ENCODE measurements at places on chromosomes 6 and 20. TPM values are rescaled to one million over a fixed set of nuclear protein-coding genes. Genes with fewer than 3 reads are reported as not detected.
A peak's percentile ranks its signal among the peaks of the same experiment; 100 is the strongest.

Gene NEU1
- total RNA-seq = 65.7 TPM

DNA sequence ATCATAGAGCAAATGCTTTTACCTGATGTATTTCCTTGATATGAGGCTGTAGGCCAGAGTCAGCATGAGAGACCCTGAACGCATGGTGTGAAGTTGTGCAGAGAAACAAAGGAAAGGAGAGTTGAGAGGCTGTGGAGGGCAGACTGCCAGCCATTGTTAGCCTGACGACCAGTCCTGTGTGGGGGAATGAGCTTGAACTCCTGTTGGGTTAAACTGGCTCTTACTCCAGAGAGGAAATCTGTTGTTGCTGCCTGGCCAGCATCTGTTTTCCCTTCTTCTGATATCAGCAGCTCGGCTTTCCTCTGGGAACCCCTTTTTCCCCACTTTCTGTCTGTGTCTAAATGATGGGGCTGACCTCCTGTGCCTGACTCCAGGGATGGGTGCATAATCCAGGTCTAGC is 158.2 kb upstream of the ZFP64 start:
- DNase-seq = no peak

GRCh38 chr6:56839533-56840183 is 115.2 kb upstream of the BEND6 start:
- no peak for DNase-seq

GRCh38 chr6:125201961-125202729 is 48.6 kb downstream of the TPD52L1 start:
- peak; percentile 60 for DNase-seq

Gene IYD
- total RNA-seq = 7.5 TPM

Gene KIF25
- total RNA-seq = 0.41 TPM

DNA sequence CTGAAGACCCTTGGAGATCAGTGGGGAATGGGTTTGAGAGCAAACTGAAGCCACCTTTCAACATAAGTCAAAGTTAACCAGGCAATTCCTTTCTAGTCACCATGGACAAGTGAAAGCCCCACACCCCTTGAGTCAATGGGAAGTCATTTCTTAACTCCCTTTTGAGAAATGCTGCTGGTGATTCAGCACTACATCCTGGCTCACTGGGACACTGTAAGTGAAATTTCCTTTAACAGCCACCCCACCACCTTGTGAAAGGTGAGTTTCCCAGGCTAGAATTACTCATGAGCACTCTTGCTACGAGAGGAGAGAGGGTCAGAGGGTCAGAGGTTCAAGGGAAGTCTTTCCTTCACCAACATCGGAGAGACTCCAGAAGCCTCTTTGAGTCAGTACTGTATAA is 93.3 kb upstream of the MARCKS start:
- no peak for DNase-seq

Gene ZNF217
- 79.8 TPM for total RNA-seq

DNA sequence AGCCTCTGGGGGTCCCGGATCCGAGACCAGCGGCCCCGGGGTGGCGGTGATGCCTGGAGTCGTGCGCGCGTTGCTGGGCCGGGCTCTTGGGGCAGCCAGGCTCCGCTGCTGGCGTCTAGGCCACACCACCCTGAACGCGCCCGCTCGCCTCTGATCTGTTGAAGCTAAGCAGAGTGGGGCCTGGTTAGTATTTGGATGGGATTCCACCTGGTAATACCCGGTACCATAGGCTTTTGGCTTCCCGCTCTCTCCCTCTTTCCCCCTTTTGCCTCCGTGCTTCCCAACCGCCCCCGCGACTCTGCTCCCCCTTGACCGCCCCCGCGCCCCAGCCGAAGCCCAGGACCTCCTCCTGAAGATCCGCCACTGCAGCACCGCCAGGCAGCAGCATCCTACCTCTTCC is 1383.5 kb upstream of the DEFB115 start:
- DNase-seq = peak; percentile 28

- no peak for DNase-seq
These were observed 15.2 kb upstream of the C6orf62 start for GRCh38 chr6:24734166-24734565.

DNA sequence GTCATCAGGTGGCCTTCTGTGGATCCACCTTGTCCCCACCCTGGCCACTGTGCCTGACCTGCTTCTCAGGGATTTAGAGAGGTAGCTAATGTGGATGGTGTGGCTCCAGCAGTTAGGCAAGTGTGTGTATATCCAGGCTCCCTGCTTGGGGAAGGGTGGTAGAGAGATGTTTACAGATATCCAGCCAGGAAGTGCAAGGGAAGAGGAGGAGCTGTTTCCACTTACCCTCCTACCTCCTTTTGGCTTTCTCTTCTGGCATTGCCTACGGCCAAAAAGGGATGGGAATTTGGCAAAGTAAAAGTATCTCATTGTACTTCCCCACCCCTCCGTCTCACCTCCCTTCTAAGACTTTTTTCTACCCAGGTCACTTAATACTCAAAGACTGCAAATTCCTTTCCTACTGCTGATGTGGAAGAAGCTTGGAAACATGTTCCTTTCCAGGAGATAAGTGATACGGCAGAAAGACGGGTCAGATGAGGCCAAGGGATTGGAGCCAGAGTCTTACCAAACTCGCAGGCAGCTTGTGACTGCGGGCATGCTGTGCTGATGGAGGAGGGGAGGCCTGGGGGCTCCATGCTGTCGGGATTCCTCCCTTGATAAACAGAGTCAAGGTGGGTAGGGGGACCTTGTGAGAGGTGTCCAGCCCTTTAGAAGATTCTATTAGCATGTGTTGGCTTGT is 253.4 kb downstream of the PRL start:
- DNase-seq = no peak

DNA sequence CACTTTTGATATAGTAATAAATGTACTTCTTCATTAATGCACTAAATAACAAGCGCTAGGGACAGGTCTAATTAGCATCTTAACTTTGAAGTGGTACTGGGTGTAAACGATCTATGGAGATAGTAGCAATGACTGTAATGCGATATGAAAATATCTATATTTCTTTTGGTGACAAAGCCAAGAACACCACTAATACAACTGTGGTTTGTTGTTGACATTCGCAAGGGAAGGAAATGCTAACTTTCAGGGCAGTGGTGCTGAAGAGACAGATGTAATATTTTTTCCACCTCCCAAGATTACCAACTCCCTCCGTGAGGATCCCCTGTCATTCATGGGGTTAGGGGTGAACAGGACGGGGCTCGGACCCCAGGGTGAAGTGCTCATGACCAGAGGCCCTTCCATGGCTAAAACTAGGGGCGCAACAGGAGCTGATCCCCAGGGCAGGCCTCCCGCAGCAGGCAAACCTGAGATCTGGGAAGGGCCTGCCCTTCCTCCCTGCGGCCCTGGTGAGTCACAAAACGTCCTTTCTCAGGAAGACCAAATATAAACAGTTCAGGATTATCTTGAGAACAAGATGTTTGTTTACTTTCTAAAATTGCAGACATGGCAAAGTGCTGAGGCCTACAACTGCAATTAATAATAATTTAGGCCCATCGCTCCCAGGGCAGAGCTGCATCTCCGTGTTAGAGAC is 65.0 kb upstream of the TOX2 start:
- DNase-seq = no peak

DNA sequence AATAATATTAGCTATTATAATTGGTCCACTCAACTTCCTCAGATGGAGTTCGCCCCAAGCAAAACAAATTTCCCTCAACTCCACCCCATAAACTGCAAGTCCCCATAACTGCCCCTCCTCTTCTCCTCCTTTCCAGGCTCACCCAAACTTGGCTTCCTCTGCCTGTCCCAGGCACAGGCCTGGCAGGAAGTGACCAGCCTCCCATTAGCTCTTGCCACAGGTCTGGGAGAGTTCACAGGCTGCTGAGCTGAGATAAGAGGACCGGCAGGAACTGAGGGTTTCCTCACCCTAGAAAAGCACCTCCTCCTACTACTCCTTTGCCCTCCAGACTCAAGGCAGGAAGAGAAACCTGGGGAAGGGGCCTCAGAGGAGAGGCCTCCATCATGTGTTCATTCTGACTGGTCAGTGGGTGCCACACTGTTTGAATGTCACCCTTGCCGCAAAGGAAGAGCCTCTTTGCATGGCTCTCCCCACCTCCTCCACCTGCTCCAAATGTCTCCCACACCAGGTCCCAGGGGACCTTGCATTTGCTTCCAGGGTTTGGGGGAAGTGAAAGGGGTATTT is 24.5 kb upstream of the SMIM29 start:
- DNase-seq = no peak

- peak; percentile 3 for DNase-seq
These were observed 37.8 kb downstream of the ZNF451 start for GRCh38 chr6:57127763-57128162.

GRCh38 chr6:3232017-3232945 is 4.8 kb upstream of the TUBB2B start:
- no peak for DNase-seq

DNA sequence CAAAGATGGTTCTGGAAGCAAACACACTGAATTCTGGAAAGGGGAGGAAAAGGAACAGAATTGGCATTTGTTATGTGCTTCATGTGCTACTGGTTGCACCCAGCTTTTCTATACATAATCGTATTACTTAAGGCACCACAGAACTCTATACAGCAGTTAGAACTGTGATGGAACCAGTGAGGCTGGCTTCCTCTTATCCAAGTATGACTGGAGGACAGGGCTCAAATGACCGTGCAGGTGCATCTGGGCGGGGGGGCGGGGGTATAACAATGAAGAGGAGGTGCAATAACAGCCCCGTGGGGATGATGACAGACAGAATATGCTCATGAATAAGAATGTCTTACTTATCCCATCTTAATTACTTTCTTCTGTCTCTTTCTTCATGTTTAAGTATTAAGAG is 144.2 kb downstream of the BTBD9 start:
- DNase-seq = no peak

All from mucosa of descending colon (tissue), 3 donors.